ENCODE measurements at places on chromosomes 5 and 9.

- peak; percentile 53 for DNase-seq
Measured at GRCh38 chr5:53478411-53479044, 1.9 kb upstream of the FST start.

DNA sequence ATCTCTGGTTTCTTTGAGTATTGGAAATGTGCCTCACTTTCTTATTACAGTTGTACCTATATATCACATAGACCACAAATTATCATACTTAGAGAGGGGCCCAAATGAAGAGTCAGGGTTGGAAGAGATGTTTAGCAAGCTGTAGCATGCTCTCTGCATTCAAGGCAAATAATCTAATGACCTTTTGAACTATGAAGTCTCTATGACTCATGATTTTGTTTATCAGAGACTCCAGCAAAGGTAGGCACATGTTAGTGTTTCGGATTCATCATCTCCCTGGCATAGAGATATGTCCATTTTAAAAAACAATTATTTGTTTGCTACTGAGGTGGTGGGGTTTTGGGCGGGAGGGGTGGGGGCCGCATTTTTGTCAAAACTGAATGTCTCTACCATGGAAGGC, 2000.1 kb downstream of the EFNA5 start:
- DNase-seq: no peak

DNA sequence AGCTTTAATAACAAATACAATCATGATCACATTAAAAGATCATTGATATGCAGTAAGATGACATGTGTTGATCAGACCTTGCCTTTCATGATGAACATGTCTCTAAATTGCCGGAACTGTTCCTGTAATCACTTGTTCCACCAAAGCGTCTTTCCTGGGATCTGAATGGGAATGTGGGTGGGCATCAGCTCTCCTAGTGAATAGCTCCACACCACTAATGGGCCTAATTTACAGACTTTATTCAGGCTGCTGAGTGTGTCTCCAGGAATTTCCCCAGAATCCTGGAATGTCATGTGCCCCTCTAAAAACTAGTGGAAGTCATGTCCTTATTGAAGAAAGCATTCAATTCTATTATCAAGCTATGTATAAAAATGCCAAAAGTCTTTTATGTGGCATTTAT, 765.1 kb upstream of the CTNND2 start:
- no peak for DNase-seq

DNA sequence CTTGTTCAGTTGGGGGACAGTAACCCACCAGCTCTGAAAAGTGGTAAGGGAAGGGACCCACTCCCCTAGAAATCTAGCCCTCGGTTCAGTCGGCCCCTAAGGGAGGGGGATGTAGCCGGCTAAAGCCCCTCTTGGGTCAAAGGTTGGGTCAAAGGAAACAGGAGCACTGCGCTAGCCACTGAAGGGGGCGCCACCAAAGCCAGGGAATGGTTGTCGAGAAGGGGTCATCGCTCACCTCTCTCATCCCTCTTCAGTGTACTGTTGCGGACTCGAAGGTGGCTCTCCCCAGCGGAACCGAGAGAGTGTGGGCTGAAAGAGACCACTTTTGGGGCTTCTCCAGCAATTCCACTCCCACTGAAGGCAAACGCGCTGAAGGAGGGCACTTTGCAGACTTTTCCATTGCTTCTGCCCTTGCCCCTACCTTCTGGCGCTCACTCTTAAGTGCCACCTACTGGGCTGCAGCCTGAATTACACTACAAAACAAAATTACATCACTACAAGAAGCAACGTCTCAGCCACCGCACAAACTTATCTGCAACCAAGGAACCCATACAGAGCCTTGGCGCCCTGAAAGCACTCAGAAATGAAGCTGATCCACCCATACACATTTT, 396.9 kb downstream of the PDE4D start:
- no peak for DNase-seq

- DNase-seq: no peak
Measured at GRCh38 chr5:35120715-35121114, 73.0 kb upstream of the AGXT2 start.

DNA sequence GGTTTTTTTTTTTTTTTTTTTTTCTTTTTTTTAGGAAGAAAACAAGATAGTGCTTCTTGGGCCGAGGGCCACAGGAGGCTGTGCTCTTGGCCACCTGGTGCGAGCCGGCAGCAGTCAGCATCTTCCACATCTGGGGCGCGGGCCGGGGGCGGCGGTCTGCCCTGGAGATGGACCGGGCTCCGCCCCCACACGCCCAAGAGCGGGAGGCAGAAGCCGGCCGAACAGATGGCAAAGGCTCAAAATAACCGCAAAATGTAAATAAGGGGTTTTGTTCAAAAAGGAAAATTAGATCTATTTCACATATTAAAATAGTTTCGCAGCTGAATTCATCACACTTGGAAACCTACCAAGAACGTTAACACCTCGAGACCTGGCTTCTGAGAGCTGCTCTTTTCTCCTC, 51.5 kb upstream of the UBAC1 start:
- DNase-seq: no peak

- DNase-seq: no peak
Measured at GRCh38 chr9:123982535-123982934, 29.0 kb upstream of the LHX2 start.

DNA sequence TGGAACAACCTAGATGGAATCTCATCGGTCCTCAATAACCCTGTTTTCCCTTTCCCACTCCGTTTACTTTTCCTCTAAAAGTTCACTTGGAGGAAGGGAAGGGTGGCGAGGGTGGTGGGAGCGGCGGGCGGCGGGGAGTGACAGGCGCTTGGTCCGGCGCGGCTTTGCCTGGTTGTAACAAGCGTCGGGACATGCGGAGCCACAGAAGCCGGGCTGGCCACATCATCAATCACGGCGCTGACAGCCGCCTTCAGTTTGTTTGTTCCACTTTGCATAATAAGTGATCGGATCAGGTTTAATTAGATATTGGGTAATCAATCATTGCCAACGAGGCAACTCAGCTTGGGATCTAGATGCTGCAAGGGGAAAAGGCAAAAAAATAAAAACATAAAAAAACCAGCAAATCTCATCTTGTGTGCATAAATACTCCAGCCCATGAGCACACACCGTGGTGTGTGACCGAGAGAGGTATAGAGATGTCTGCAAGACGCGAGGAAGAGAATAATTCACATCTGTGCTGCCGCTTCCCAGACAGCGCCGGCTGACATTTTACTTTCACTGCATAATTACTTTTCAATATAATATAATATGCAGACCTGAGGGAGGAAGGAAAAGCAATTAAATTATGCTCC, 396.2 kb upstream of the IRX4 start:
- DNase-seq: no peak

GRCh38 chr5:57586649-57587048, 104.0 kb upstream of the ACTBL2 start:
- no peak for DNase-seq

GRCh38 chr5:109324931-109325330, 84.8 kb downstream of the PJA2 start:
- DNase-seq: no peak

DNA sequence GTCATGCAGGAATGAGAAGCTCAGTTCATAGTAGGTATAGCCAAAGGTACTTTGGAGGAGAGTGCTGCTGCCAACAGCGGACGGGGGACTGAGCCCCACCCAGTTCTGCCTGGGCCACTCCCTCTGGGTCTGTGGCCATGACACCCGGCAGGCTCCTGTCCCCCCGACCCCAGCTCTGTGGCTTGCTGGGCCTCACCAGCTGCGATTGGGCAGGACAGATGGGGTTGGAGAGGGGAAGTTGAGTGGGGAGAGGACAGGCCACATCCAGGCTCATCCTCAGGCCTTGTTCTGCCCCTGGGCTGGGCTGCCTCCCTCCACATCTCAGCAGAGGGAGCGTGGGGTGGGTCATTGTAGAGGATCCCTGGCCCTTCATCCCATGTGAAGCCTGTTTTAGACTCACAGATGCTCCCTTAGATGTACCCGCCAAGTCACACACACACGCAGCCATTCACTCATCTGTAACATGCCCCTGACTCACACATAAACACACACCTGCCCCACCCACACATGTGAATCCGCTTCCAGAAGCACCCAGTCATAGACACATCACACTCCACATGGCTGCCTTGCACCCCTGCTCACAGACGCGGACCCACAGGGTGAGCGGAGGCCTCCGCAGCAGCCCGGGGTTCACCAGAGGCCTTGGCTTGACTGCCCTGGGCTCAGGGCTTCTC, 48.8 kb downstream of the NTNG2 start:
- peak; percentile 21 for DNase-seq

DNA sequence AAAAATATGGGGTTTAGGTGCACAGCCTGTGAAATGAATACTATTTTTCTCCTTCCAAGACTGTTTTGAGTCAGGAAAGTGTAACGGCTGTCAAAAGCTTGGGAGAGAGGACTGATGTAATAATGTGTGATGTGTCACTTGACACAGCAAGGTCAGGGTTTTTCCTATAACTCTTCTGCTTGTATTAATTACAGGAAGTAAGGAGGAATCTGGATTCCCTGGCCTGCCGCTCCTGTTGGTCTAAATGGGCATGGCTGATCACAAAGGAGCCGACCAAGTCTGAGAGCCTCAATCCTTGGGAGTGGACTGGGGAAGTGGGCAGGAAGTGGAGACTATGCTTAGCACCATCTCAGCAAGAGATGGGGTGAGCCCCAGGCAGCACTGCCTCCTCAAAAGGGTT, 16.7 kb upstream of the SLC28A3 start:
- no peak for DNase-seq

DNA sequence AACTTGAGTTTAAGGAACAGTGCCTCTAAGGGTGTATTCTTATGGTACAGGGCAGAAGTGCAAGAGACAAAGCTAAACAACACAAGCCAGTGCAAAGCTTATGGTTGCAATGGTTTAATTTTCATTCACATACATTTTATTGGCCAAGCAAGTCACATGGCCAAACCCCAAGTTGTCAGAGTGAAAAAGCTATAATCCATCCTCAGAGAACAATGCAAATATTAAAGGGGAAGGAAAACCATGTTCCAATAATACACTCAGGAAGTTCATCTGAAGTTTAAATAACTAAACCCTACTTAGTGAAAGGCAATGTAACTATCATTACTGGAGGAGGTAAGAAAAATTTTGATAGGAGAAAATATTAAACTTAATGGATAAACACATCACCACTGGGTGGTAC, 26.6 kb upstream of the TLR4 start:
- DNase-seq: no peak

- no peak for DNase-seq
Measured at GRCh38 chr9:87648606-87649005, 77.3 kb upstream of the CTSL start.

DNA sequence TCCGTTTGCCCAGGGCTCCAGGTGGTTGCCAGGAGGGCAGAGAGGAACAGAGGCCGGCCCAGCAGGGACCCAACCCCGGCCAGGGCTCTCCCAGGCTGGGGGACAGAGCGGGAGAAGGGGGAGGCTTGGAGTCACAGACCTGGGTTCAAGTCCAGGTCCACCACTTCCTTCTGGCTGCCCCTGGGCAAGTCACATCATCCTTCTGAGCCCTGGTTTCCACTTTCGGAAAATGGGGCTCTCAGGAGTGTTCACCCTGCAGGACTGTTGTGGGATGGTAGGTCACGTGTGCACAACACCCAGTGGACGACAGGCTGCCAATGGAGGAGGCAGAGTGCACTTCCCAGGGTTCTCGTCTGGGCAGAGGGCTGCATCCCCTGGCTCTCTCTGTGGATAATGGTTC, 245.4 kb downstream of the PBX3 start:
- no peak for DNase-seq

GRCh38 chr5:128579639-128580038, 41.6 kb upstream of the FBN2 start:
- no peak for DNase-seq

GRCh38 chr9:93567271-93567959, 9.0 kb upstream of the PHF2 start:
- DNase-seq: no peak

DNA sequence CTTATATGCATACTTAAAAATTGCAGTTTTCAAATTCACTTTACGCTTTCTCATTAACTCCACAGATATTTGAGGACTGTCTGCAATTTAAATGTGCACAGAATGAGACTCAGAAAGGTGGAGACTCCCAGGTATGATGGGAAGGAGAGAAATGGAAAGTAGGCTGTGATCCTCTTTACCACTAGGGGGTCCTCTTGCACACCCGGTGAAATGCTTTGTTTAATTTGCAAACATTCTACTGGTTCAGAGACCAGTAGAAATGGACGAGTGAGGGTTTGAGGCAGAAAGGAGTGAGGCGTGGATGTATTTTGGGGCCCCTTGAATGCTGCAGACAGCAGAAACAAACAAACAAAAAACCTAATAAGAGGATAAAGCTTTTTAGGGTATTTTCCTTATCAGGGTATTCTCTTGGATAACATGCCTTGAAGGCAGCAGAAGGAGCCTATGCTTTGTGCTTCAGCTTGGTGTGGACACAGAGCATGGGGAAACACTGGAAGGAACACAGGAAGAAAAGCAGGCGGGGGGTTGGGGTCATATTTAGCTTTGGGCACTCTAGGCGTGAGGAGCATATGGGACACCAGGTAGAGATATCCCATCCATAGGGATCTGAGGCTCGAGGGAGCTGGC, 410.1 kb downstream of the DMRT2 start:
- DNase-seq: peak; percentile 29

GRCh38 chr5:118692811-118693342, 295.5 kb downstream of the DTWD2 start:
- DNase-seq: no peak

- no peak for DNase-seq
Measured at GRCh38 chr5:5752844-5753243, 330.4 kb downstream of the ICE1 start.

DNA sequence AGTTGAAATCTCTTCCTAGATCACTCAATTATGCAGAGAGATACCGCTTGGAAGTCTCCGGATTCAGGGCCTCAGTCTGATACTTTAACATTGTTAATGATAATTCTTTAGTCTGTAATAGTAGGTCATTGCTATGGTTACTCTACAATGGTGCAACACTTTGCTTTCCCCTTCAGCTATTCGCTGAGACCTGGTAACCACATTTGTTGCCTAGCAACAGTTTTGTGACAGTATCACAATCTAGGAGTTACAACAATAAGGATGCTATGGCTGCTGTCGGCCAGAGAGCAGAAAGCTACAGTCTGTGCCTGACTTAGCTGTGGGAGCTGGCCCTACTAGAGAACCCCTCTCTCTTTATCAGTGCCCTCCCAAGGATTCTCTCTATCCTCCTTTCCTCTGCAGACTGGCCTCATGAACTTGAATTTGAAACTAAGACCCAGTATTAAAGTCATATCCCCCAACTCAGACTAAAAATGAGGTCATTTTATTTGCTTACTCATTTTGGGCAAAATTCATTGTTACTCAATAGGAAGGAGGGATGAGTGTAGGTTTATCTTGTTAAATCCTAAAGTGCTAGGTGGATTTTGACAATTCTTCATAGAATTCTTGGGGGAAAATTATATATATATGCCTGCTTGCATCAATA, 39.3 kb downstream of the NR2F1 start:
- DNase-seq: no peak

DNA sequence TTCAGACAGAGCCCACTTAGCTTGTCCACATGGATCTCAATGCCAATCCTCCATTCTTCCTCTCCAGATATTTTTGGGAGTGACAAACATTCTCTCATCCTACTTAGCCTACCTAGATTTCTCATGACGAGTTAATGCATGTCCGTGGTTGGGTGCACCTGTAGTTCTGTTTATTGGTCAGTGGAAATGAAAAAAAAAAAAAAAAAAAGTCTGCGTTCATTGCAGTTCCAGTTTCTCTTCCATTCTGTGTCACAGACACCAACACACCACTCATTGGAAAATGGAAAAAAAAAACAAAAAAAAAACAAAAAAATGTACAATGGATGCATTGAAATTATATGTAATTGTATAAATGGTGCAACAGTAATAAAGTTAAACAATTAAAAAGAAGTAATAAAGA, 59.0 kb downstream of the BASP1 start:
- DNase-seq: no peak

All from ACHN (cell line).